AG04449 (cell line): ENCODE measurements at places on chromosomes 12 and 14.

DNA sequence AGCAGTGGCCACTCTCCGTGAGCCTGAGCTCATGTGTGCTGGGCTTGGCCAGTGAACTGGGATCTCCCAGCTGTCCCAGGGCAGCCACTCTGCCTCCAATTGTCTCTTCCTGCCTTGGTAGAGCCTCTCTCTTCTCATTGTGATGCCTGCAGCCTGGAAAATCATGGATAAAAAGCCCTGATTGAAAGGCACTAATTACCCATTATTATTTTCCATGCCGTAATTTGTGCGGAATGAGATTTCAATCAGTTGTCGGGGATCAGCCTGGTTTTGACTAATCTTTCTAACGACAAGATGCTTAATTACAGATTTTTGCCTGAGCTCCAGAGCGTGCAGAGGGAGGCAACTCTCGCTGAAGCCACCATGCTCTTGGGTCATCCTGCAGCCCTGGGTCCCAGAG lies 52.7 kb downstream of the ESRRB start:
- DNase-seq: no peak

GRCh38 chr12:117441751-117442150 lies 80.3 kb upstream of the NOS1 start:
- no peak for DNase-seq

- no peak for DNase-seq
Measured at GRCh38 chr12:53174881-53175491, 5.5 kb upstream of the ZNF740 start.

DNA sequence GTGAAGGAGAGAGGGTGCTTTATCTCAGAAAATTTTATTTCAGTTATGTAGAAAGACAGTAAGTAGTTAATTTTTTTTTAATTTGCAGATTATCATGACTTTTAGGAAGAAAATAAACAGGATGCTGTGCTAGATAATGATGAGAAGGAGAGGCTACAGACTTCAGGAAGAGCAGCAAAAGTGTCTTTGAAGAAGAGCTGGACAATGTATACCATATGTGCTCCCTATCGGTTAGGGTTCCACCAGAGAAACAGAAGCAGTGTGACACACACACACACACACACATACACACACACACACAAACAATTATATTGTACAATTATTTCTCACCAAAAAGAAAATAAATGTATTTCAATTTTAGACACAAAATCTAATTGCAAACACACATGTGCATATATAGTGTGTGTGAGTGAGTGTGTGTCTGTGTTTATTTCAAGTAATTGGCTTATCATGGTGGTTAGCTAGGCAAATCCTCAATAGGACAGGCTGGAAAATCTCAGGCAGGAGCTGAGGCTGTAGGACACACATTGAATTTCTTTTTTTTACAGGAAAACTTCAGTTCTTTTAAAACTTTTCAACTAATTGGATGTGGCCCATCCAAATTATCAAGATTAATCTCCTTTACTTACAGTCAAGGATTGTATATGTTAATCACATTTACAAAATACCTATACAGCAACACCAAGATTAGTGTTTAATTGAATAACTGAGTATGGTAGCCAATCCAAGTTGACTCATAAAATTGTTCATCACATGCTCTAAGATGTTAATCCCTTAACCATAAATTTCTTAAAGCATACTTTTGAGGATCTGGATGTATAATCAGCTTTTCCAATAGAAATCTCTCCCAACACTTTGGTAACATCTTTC lies 235.8 kb upstream of the DCN start:
- DNase-seq: no peak

DNA sequence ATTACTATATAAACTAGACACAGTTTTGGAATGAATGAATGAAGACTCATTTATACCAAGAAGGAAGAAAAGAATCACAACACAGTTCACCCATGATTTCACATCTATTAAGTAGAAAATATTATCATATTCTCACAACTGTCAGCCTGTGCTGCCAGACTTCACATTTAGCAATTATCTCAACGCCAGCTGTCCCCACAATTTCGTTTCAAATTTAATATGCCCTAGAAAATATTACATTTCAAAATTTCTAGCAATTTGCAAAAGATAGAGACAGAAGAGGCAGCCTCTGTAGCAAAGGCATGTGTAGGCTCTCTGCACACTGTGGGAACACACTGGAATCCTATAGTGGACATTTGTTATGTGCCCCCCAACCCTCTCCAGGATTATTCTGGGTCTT lies 83.6 kb downstream of the ANKS1B start:
- DNase-seq: no peak

DNA sequence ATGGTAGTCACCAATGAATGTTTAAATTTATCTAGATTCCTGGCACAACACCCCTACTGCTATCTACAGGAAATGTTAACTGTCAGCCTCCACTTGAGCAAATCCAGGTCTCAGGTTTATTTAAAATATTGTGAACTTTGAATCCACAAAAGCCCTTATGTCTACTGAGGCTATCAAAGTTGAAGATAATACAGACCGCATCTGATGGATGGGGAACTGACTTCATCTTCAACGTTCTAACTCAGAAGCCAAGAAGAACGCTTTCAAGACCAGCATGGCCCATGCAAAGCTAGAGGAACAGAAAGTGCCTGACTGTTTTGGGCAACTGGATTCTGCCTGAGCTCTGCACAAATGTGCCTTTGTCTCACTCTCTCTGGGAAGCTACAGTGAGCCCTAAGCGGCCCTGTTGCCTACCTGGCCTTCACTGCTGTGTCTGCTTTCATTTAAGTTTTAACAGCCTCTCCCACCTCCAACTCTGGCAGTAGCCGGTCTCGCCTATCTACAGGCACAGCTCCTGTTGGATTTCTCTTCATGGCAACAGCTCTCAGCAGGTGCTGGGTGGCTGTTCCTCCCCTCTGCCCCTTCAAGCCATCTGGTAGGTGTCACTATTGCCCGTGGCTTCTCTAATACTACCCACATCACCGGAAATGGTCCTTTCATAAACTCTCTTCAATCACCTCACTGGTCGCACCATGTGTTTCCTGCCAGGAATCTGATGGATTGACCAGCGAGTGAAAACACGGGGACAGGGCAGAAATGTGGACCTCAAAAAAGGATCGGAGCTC lies 112.1 kb upstream of the OVCH1 start:
- no peak for DNase-seq

DNA sequence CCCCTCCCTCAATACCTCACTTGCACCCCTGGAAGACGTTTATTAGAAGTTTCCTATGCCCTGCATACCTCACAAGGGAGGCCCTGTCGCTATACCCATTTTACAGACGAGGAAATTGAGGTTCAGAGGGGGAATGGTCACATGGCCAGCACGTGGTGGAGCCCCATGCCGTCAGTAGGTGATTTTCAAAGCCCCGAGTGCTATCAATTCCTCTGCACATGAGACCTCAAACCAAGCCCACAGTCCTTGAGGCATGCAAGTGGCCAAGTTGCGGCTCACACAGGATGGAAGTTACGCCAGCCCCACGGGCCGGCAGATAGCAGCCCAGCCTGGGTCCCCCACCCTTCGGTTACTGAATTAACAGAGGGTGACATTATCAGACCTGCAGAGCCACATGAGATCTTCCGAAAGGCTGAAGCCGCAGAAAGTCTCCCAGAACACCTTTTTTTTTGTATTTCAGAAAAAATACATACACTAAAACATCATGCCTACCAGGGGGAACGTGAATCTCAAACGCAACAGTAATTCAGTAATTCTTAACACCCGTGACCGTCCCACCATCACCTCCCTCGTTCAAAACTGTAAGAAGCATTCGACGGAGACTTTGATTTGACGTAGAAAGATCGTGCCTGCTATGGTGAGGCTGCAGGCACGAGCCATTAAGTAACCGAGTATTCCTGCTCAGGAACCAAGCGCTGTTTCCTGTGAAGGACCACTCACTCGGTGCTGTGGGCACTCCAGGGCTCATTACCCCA lies 129.0 kb downstream of the RFLNA start:
- DNase-seq: no peak

GRCh38 chr12:42725809-42726208 lies 136.3 kb upstream of the PRICKLE1 start:
- DNase-seq: peak; percentile 38

DNA sequence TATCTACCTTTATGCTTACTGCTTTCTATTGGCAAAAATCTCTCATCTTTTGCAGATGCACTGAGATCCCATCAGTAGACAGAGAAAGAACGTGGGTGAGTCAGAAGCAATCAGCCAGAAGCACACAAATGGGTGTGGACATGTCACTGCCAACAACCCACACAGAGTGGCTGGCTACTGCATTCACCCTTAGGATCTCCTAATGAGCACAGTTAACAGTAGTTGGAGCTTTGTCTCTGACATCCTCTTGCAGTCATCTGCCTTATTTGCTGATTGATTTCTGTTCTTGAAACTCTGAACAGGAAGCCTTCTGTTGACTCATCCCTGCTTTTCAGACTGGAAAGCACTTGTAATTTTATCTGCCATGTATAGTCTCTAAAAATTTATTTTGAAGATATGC lies 117.2 kb downstream of the RGS6 start:
- DNase-seq: no peak

GRCh38 chr12:112992541-112993398 lies 14.5 kb downstream of the OAS2 start:
- DNase-seq: no peak

- no peak for DNase-seq
Measured at GRCh38 chr14:65709576-65709975, 297.0 kb downstream of the FUT8 start.

DNA sequence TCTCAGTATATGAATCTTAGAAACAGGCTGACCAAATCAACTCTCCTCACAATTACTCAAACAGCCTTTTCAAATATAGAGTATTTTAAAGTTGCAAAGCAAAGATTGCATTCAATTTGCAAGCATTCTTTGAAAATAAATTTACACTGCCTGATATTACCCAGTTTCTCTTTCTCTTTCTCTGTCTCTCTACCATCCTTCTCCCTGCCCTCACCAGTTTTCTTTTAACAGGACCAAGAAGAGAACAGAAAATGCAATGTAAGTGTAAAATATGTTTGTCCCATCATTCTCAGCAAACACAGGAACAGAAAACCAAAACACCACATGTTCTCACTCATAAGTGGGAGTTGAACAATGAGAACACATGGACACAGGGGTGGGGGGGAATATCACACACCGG lies 520.3 kb upstream of the USP15 start:
- no peak for DNase-seq

DNA sequence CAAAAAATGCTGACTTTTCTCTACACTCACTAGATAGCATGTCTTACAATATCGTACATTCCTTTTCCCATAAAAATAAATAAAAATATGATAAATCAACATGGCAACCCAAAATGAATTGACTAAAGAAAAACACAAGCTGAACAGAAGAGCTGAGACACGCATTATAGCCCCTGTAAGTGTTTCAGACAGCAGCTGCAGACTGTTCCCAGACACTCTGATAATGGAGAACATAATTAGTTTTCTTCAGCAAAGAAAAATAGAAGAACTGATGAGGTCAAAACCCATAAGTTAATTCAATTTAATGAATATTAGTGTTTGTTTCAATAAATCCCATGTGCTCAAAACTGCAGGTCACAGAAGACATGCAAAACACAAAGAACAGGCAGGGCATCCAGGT lies 23.8 kb downstream of the ST8SIA1 start:
- no peak for DNase-seq

DNA sequence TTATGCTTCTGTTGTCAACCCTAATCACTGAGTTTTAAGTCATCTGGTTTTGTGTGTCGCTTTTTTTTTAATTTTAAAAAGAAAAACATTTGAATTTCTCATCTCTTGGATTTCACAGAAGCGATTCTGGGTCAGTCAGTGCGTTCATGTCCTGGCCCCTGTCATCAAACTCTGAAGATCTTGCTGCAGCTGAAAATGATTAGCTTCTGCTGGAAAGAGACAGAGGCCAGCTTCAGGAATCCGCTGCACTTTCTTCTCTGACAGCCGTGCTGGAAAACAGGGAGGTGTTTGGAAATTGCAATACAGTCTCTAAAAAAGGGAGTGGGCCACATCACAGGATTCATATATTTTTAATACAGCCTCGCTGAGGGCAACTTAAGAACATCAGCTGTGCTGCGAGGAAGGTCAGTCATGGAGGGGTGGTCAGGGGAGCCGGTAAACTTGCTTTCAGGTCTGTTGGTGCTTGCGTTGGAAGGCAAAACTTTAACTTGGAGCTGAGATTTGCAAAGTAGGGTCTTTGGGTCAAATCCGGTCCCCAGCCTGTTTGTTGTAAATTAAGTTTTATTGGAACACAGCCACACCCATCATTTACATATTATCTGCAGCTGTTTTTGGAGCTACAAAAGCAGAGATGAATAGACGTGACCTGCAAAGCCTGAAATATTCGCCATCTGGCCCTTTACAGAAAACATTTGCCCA lies 190.8 kb downstream of the AACS start:
- no peak for DNase-seq

DNA sequence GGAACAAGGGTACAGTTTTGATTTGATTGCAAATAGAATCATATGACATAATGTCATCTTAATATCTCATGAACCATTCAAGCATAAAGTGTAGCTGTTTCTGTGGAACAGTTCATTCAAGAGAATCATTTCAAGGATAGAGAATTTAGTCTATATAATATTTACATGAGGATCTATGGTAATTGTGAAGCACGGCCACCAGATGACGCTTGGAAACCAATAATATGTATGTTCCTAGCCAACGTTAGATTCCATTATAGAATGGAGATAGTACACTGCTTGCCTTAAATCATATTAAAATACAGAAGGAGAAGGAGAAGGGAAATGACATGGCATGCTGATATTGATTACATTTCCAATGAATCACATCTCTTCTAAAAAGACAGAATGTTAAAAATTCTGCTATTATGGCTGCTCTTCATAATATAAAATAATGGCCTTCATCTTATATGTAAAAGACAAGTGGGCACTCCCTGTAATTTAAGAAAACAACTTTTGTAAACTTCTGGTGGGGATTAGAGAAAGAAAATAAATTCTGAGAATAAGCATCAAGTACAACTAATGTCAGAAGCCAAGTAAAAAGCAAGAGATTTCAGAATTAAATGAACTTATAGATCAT lies 351.0 kb downstream of the NAV3 start:
- DNase-seq: no peak

DNA sequence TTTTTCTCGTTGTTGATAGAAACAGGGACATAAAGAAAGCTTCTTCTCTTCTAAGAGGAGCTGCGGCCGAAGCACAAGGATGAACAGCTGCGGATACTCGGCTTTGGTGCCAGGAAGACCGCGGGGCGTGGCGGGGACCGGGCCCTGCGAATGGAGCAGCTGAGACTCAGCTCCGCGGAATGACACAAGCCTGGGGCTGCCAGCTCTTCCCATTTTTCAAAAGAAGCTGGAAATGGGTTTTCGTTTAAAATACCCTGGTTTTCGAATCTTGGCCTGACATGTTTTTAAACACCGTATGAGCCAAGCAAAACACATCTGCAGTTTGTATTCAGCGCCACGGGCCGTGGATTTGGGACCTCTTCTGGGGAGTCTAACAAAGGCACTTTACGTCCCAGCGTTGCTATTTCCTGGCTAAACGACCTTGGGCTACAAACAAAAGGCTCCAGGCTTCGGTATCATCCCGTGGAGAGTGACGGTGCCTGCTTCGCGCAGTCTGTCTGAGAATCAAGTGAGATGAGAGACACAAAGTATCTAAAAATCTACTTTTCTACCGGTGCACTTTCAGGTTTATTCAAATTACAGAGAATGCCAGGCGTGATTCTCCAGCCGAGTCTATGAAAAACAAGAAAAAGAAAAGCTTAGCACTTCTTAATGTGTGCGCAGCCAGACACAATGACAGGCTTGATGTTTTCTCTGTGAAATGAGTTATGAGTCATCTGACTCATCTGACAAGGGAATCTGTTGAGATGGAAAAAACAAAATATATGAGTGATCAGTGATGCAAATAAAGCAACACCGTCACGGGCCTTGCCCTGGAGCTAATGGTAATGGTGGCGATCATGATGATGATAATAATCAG lies 114.0 kb upstream of the TMEM132D start:
- no peak for DNase-seq
